ENCODE measurements at places on chromosomes 2 and 18.

DNA sequence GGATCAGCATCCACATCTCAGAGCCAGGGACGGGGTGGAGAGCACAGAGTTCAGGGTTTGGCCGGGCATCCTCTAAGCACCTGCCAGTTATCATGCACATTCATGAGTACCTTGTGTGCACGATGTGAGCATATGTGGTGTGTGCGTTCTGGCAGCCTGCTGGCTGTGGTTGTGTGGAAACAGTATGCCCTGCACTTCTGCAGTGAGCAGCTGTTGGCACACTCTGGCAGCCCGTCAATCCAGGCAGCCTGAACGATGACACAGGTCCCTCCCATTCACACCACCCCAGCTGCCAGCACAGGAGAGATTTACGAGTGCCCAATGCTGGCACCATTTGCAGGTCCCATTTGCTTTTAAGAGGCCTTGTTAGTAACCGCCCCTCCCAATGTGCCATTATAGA lies 74.2 kb downstream of the CD8B2 start:
- DNase-seq: no peak

- no peak for DNase-seq
Observed at GRCh38 chr18:25516747-25517498, 165.0 kb upstream of the ZNF521 start.

DNA sequence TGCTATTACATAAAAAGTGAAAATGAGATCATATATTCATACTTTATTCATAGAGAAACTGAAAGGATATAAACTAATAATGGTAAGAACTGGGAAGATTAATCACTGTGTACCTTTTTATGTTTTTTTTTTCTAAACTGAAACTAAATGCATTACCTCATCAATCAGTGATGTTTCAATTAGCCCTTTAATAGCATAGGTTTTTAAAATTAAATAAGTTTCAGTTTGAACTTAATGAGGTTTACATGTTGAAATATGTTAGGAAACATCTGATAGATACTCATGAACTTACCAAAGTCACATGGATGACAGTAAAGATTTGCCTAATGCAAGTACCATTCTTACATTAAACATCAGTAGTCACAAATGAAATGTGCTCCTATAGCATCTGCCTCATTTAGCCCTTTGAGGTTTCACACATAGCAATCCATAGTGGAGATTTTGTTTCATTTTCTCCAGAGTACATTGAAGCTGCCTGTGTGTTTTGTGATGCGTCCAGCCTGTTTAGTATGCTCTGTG lies 8.9 kb downstream of the MAPRE2 start:
- DNase-seq: no peak

GRCh38 chr2:15733867-15734673 lies 142.4 kb downstream of the DDX1 start:
- no peak for DNase-seq

DNA sequence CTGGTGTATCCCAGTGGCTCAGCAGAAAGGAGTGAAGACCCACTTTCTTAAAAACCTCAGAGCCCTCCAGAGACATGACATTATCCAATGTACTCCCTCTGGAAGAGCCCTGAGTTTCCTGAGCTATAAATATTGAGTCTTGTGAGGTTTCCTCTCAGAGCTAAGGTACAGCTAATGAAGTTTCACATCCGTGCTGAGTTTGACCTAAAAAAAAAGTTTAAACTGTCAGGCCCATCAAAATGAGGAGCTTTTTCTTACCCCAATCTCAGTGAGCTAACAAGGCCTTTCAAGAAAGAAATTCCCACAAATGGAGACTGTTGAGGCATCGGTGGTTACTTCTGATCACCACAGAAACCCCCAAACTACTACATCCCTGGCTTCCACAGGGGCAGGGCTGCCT lies 65.4 kb upstream of the ST8SIA3 start:
- no peak for DNase-seq

- DNase-seq: no peak
Observed at GRCh38 chr18:6284300-6284699, 130.4 kb downstream of the L3MBTL4 start.

- no peak for DNase-seq
Observed at GRCh38 chr2:217725409-217725808, 277.4 kb downstream of the TNS1 start.

DNA sequence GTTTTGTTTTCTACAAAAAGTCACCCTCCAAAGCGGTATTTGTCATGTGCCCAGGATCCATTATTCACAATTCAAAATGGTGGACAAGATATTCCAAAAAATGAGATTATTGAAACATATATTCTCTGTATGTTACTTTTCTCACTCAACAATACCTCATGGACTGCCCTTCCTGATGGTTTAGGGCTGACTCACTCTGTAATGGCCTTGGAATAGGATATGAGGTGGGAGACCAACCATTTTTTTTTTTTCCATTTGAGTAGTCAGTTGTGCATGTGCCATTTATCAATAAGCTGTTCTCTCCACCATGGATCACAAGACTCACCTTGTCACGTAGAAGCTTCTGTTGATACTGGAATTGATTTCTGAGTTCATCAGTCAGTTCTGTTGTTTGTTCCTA lies 64.5 kb downstream of the LYPD6 start:
- DNase-seq: no peak

- no peak for DNase-seq
Observed at GRCh38 chr18:77133835-77134496, 1.4 kb upstream of the MBP start.

DNA sequence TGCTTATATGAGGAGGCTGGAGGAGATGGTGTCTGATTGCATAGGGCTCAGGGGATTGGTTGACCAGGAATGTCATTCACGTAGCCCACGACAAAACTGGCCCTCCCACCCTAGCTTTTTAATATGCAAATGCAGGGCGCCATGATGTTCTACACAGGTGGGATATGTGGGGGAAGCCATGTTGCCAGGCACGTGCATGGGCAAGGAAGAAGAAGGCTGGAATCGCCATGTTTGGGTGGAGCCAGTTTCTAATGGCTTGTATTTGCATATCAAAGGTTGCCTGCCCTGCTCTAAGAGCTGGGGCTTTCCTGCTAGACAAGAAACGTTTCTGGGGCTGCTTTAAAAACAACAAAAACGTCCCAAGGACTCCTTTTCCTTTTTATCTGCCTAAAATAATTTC lies 26.5 kb upstream of the LINC00305 start:
- no peak for DNase-seq

GRCh38 chr2:149038442-149039212 lies at the start of gene LYPD6B:
LYPD6B (plus strand) TSS chr2:149038699; CDS start chr2:149130949, 92,250 bp downstream.
- DNase-seq: no peak

- DNase-seq: no peak
Observed at GRCh38 chr18:35507192-35507591, 9.4 kb upstream of the INO80C start.

DNA sequence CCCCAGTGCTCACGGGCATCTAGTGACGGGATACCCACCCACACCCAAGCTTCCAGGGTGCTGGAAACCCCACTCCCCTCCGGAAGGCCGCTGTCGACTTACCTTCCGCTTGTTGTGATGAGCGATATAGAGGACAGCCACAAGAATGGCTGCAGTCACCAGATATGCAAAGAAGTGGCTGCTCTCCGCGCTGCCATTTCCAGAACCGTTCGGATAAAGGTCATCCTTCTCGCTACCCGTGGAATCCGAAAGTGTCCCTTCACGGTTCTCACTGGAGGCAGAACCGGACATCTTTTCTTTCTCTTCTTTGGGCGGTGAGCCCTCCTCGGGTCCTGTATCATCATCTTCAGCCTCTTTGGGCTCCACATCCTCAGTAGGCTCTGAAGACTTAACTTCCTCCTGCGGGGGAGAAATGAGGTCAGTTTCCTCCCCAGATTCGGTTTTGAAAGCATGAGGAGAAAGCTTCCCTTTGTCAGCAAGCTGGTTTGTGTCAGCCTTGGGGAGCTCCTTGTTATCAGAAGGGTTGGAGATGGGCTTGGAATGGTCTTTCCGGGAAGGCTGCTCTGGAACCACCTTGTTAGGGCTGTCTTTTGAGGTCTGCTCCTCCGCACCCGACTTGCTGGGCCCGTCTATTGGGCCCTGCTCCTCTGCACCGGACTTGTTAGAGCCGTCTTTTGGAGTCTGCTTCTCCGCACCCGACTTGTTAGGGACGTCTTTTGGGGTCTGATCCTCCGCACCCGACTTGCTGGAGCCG lies 1.2 kb downstream of the TGOLN2 start:
- peak; percentile 41 for DNase-seq

Measured in activated CD4-positive, alpha-beta T cell treated with anti-CD3 and anti-CD28 coated beads, Interleukin-2, amount 50 U/mL, for 48 hours (primary cell).